ENCODE measurements at places on chromosomes 7 and 10. TPM values are rescaled to one million over a fixed set of nuclear protein-coding genes. Genes with fewer than 3 reads are reported as not detected.

The CUBN gene
- 27.6 TPM for total RNA-seq

The APBB1IP gene
- total RNA-seq: 17.0 TPM

The PCLO gene
- total RNA-seq: 0.98 TPM

- no peak for DNase-seq
Measured at GRCh38 chr10:133273534-133274143, 3.0 kb downstream of the ADAM8 start.

- DNase-seq: peak; percentile 80
Measured at GRCh38 chr10:89217057-89217990, 10.2 kb upstream of the CH25H start.

- DNase-seq: no peak
Measured at GRCh38 chr7:106018566-106019469, 55.8 kb downstream of the CDHR3 start.
